ENCODE measurements at places on chromosomes 7 and 10. TPM values are rescaled to one million over a fixed set of nuclear protein-coding genes. Genes with fewer than 3 reads are reported as not detected.
A peak's percentile ranks its signal among the peaks of the same experiment; 100 is the strongest.

DNA sequence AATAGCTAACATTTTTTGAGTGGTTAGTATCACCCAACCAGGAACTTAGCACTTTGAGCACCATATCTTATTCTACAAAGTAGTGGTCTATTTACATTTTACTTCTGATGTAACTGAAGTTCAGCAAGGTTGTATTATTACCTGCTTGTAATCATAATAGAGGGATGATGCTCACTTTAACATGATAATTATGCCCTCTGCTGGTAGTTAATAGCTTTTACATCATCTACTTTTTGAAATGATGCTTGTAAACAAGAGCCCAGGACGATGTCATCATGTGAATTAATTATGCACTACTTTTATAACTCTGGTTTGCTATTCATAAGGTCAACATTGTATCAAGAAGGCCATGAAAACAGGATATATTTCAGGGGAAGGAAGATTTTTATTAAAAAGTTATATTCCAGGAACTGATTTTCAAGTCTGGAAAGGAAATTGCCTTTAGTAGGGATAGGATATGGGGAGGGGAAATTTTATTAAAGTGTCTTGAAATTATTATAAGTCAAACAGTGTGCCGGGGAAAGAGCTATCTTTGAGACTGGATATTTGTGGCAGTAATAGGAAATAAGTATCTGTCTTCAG lies 80.3 kb upstream of the SCIN start:
- H3K4me1 ChIP-seq: no peaks in the 10 kb centered on the region
- H3K4me3 ChIP-seq: no peak overlapping the region
- H3K36me3 ChIP-seq: no peaks in the 10 kb centered on the region
- H3K27ac ChIP-seq: no peak overlapping the region
- DNase-seq: peak; percentile 29
- no peaks in the 10 kb centered on the region for H3K27me3 ChIP-seq

- H3K27ac ChIP-seq: no peak overlapping the region
- H3K4me3 ChIP-seq: no peak overlapping the region
- peaks cover 43% of the 10 kb centered on the region for H3K27me3 ChIP-seq
- peak; percentile 15 for DNase-seq
- peaks cover 10% of the 10 kb centered on the region for H3K4me1 ChIP-seq
- no peaks in the 10 kb centered on the region for H3K36me3 ChIP-seq
These were observed 389.0 kb upstream of the PODXL start for GRCh38 chr7:131945313-131945911.

MYOF gene
- 250 TPM for total RNA-seq

GRCh38 chr10:51896849-51897248 lies 197.5 kb upstream of the CSTF2T start:
- H3K4me1 ChIP-seq: no peaks in the 10 kb centered on the region
- no peaks in the 10 kb centered on the region for H3K27me3 ChIP-seq

C10orf105 gene
- total RNA-seq: not detected

DNA sequence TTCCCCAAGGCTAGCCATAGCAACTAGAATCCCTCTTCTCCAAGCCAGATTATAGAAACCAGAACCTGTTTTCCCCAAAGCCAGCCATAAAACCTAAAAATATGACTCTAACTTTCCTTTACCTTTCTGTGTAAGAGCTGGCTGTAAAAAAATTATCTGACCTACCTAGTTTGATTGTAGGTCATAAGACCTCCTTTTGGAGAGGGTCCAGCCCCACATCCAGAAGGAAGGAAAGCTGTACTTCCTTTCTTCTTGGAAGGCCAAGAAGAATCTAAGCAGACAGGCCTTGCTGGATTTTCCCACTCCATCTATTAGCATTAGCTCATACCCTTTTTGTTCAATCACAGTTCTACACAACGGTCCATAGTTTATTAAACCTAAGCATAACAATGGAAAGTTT lies 1006.3 kb downstream of the SORCS3 start:
- H3K36me3 ChIP-seq: no peaks in the 10 kb centered on the region
- H3K27me3 ChIP-seq: no peaks in the 10 kb centered on the region
- no peak overlapping the region for H3K4me3 ChIP-seq
- no peaks in the 10 kb centered on the region for H3K4me1 ChIP-seq
- H3K27ac ChIP-seq: no peak overlapping the region
- DNase-seq: no peak

DNA sequence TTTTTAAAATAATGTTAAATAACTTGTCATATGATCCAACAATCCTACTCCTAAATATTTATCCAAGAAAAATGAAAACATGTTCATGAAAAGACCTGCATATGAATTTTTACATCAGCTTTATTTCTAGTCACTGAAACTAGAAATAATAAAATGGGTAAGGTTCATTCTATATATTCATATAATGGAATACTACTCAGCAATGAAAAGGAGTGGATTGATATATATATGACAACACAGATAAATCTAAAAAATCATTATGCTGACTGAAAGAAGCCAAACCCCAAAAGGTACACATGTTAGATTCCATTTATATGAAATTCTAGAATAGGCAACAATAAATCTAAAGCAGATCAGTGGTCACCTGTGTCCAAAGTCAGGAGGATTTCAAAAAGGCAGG lies 84.9 kb upstream of the PCBD1 start:
- no peak overlapping the region for H3K27ac ChIP-seq
- H3K27me3 ChIP-seq: peaks cover 2% of the 10 kb centered on the region

EBLN1 gene
- not detected for total RNA-seq

- H3K27ac ChIP-seq: no peak overlapping the region
- no peaks in the 10 kb centered on the region for H3K4me1 ChIP-seq
- H3K27me3 ChIP-seq: peaks cover 18% of the 10 kb centered on the region
- no peaks in the 10 kb centered on the region for H3K36me3 ChIP-seq
These were observed 54.2 kb upstream of the ZNF32 start for GRCh38 chr10:43702936-43703281.

TRDMT1 gene
- total RNA-seq: 8.6 TPM

GRCh38 chr7:66170309-66171231 lies 34.6 kb upstream of the TPST1 start:
- no peak overlapping the region for H3K4me3 ChIP-seq
- H3K36me3 ChIP-seq: no peaks in the 10 kb centered on the region
- no peaks in the 10 kb centered on the region for H3K27me3 ChIP-seq
- H3K4me1 ChIP-seq: no peaks in the 10 kb centered on the region
- DNase-seq: no peak

Data from HCT116 (cell line).